ENCODE measurements at places on chromosomes 5 and 9.

DNA sequence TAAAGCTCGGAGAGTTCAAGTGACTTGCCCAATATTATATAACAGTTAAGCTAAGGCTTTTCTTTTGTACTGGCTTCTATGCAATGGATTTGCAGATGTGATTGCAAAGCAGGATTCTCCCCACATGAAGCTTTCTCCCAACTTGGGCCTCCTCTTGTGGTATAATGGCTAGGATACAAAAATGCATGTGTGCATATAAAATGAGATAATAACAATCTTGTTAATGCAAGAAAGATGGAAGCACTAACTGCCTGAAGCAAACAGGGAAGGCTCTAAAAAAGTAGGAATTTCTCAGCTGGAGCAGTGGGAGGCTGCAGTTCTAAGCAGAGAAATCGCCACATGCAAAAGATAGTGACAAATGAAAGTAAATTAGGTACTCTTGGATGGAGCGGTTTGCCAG lies 444.2 kb upstream of the RIOK2 start:
- DNase-seq = no peak

DNA sequence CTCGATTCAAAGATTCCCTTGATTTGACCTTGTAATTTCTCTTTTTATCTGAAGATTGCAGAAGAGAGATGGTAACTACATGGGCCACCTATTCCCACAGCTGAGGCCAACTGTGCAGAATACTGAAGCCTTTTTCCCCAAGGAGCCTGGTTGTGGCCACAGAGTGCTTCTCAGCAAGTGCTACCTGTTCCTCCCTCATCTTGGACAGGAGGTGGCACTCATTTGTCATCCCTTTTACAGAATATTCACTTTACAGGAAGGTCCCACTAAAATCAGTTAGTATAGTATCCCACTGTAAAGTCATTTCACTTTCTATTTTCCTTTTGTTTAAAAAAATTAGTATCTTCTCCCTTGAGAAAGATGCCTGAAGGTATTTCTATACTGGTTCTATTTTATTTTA lies 346.4 kb downstream of the ARL15 start:
- DNase-seq = no peak

- DNase-seq = no peak
These were observed 51.9 kb upstream of the IL7R start for GRCh38 chr5:35804841-35805240.

GRCh38 chr9:108057421-108058134 lies 568.0 kb upstream of the KLF4 start:
- no peak for DNase-seq

GRCh38 chr5:119945691-119946090 lies 316.3 kb downstream of the FAM170A start:
- DNase-seq = no peak

GRCh38 chr5:5330728-5331452 lies 91.6 kb upstream of the ICE1 start:
- DNase-seq = no peak

DNA sequence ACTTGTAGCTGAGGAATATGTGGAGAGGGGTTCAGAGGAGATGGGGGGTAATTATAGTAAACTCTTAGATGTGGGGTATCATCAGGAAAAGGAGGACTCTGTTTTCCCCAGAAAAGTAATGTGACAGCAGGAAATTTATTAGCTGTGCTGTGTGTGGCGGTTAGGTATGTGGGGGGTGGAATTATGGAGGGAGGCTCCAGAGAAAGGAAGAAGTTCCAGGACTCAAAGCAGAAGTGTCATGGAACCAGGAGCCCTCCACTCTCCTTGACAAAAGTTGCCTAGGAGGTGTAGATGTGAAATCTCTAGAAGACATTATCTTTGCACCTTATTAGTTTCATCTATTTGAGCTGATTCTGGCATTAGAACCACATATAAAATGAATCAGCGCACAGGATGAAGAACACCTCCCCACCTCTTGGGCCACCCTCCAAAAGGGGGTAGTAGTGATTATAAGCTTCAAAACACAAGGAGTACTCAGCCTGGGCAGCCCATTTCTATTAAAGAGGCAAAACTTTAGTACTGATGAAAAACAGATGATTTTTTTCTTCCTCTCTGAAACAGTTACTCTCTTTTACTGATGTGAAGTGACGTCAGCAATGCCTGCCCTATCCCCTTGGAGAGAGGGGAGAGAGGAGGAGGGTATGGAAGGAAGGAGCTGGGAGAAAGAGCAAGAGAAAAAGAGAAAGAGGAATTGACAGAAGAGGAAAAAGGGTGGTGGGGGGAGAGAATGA lies 18.2 kb downstream of the NR2F1 start:
- DNase-seq = no peak

GRCh38 chr5:158917731-158918130 lies 182.0 kb downstream of the EBF1 start:
- no peak for DNase-seq

GRCh38 chr9:126851286-126851880 lies 9.1 kb upstream of the ZBTB34 start:
- no peak for DNase-seq

DNA sequence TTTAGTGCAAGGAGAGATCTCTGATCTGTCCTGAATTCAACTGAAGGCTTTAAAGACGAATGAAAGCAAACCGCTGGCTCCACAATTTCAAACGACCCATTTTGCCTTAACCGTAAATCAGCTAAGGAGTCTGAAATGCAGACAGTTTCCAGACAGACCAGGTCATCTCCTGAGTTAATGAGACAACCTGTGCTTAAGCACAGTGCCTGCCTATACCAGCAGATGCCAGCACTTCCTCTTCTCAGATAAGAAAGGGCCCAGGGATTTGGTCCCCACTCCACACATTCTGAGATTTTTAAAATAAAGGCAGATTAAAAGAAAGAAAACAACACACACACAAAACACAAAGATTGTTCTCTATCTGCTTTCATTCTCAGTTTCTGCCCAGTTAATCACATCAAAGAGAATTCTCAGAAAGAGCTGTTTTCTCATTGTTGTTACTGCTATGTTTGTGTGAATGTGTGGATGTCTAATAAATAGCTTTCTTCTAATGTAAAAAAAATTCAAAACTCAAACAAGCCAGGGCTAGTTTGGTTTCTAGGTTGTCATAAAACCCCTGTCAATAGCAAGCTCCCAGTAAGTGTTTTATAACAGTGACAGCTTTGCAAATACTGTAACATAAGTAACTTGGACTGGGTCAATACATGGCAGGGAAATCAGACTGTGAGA lies 157.7 kb upstream of the SLC24A2 start:
- DNase-seq = peak; percentile 29

GRCh38 chr5:113357696-113358476 lies 76.9 kb downstream of the TSSK1B start:
- DNase-seq = no peak

Measured in smooth muscle cell of the brain vasculature (primary cell).